ENCODE measurements at places on chromosomes 5 and 9.

DNA sequence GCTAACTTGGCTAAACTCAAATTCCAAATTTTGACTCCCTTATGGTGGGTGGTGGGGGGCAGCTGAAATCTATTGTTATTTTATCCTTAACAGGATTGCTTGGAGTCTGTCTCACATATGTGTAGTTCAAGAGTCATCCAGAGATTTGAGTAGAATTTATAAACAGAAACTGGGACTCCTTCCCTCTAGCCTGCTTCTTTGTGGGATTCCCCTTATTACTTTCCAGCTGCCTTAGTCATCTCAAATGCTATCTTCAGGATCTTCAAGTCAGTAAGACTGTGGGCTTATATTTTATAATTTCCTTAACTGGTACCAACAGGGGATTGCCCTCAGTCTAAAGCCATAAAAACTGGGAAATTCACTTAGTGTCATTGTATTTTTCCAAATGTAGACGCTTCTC, 55.5 kb downstream of the NNT start:
- DNase-seq, result peak; percentile 51

- DNase-seq, result no peak
These were observed 32.5 kb upstream of the SNAPC3 start for GRCh38 chr9:15390201-15390600.

DNA sequence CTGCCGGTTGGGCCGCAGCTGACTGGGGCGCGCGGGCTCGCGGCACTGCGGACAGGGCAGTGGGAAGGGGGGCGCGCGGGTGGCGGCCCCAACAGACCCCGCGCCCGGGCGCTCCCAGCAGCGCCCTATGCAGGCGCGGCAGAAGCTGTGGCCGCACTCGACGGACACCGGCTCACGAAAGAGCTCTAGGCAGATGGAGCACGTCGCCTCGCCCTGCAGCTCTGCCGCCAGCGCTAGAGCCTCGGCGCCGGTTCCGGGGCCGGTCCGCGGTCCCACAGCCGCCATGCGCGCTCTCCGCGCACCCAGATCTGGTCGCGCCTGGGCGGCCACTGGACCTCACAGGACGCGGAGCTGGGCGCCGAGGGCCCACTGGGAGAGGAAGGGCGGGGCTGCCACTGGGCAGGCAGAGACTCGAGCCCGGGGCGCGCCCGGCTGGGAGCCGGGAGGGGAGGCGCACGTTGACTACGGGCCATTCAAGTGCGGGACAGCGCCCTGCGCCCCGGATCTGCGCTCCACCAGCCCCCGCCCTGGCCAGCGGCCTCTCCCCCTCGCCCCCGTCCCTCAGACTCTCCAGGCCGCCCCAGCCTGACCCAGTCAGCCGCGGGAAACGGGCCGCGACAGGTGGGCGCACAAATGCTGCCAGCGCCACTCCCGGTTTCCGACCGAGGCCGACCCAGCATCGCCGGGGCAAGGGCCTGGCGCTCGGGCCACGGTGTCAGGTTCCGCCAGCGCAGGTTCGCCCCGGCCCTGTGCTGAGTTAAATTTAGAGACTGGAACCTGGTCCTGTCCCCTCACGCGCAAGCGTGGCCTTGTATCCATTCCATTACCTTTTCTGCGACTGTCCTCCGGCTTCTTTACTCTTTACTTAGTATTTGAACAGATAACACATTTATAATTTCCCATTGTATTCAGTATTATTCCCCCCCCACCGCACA, at the start of gene TRIM7:
Gene TRIM7, minus strand, starts transcription at position 371 of the 935 bp plus-strand sequence. Its CDS starts 86 bp downstream, at position 285.
- no peak for DNase-seq

DNA sequence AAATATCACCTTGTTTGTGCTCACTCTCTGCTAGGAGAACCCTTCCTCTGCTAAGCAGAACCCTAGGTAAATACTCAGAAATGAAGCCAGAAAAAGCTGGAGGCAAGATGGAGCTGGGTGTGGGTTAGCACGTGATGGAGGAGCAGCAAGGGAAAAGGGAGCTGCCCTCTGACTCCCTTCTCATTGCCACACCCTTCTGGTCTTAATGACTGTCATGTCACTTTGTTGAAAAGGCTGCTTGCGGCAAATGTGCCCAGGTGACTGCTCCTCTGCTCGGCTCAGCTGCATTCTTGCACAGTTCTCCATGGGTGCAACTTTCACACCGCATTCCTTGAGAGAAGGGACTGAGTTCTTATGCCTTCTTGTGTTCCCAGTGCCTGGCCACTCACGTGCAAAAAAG, 36.4 kb upstream of the TBC1D2 start:
- no peak for DNase-seq

GRCh38 chr5:103620851-103621547, 58.4 kb upstream of the NUDT12 start:
- no peak for DNase-seq

DNA sequence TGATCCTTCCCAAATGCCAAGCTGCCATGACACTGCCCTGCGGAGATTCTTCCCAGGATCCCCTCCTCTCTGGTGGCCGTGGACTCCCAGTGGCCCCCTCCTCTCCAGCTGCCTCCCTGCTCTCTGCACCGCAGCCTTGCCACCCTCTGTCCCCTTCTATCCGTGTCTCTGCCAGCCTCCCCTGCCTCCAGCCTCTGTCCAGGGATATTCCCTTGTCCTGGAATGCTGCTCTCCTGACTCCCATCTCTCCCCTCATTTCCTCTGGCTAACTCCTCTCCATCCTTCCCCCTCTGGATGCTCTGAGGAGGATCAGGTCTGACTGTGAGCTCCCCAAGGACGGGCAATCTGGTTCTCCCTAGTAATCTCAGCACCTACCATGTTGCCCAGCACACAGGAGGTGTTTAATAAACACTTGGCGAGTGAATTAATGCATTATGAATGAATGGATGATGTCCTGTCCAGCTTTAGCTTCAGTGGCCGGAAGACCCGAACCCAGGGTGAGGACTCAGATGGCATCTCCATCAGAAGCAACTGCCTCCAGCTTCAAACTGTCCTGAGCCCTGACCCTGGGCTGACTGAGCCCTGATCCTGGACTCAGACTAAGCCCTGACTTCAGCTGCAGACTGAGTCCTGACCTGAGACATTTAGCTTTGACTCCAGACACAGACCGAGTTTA, 7.5 kb upstream of the CRB2 start:
- no peak for DNase-seq

DNA sequence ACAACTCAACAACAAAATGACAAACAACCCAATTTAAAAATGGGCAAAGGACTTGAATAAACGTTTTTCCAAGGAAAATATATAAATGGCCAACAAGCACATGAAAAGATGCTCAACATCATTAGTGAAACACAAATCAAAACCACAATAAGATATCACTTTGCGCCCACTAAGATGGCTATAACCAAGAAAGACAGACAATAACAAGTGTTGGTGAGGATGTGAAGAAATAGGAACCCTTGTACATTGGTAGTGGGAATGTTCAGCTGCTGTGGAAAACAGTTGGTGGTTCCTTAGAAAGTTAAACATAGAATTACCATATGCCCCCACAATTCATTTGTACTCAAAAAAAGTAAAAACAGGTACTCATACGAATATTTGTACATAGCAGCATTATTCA, 39.2 kb upstream of the WDR41 start:
- no peak for DNase-seq

DNA sequence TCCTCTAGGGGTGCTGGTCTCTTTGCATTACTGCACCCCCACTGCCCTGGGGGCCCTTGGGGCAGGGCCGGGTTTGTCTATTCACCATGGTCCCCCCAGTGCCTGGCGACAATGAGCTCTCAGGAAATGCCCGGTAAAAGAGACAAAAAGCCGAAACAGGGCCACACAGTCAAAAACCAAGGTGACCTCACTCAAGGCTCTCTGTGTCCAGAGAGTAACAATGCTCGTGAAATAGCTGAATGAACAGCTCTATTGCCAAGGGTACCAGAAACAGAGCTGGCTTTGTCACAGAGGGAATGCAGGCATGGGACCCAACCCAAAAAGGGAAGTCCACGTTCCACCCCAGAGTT, 16.0 kb downstream of the SH3PXD2B start:
- DNase-seq, result no peak

DNA sequence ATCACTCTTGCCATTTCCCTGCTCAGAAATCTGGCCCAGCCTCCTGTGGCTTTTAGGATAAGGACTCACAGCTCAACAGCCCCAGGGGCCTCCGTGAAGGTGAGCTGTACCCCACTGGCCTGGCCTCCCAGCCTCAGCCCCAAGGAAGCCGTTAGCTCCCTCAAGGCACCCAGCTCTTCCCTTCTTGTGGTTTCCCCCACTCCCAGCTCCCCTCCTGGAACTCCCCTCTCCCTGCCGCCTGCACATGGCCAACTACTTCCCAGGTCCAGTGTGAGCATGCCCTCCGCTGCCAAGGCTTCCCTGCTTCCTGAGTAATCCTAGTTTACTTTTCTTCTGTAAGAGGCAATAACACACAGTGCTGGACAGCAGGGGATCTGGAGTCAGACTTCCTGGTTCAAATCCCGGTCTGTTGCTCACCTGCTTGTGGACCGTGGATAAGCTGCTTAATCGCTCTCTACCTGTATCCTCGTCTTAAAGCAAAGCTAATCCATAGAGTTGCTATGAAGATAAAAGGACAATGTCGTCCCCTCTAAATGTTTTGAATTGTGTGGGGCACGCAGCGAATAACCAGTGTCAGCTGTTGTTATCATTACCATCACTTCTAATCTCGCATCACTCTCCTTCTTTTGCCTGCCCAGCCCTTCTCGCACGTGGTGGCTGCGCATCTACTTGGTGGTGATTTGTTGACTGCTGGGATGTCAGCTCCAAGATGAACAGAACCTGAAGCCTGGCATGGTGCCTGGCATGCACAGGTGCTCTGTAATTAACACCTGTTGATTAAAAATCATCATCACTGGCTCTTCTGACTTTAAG, 86.6 kb downstream of the C5orf15 start:
- no peak for DNase-seq

- DNase-seq, result no peak
These were observed 88.1 kb downstream of the PAX5 start for GRCh38 chr9:36945999-36946398.

DNA sequence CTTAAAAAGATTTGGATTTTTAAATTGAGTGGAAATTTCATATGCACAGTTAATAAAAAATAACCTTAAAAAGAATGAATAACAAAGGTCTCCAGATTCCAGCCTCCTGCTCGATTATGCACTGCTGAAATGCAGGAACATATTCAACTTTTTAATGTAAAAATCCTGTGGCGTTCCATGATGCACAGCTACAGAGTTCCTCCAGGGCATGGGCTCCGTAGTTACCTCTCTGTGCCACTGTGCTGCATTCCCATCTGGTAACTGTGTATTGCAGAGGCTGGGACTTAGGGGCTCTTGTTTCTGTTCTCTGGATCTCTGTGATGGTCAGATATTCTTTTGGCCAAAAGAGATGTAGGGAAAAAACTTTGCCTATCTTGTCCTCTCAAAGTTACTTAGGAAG, 31.5 kb upstream of the EQTN start:
- DNase-seq, result no peak

- peak; percentile 95 for DNase-seq
These were observed 5.9 kb downstream of the DPYSL3 start for GRCh38 chr5:147504011-147504410.

- DNase-seq, result no peak
These were observed 8.4 kb downstream of the FAM163B start for GRCh38 chr9:133600739-133601138.

GRCh38 chr5:5544094-5544663, 121.7 kb downstream of the ICE1 start:
- DNase-seq, result no peak

GRCh38 chr9:136403538-136403914, 3.6 kb upstream of the SNAPC4 start:
- no peak for DNase-seq

DNA sequence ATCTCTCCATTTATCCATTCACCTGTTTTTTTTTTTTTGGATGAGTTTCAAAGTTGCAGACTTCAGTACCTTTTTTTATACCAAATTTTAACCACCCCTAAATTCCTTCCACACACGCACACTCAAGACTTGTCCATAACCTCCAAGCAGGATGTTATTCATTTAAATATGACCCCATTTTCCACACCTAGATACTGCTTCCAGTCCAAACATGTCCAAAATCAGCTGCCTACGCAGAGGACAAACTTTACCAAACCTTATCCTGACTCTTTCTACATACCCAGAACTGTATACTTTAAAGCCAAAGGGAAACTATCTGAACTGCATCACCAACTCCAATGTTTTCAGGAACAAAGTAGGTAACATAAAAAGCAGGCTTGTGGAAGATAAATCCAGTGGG, 36.0 kb upstream of the FYB1 start:
- DNase-seq, result no peak

DNA sequence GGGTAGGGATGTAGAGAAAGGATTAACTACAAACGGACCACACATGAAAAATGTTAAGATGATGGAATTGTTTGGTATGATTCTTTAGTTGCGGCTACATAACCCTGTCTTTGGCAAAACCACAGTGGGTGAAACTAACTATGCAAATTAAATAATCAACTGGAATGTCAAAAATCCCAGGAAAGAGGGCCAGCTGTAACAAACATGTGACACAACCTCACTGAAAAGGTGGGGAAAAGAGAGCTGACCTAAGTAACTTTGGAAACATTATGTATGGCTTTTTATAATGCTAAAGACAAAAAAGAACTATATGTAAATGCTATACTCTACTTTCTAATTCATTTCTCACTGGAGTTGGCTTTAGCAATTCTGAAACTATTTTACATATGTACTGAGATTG, 252.0 kb downstream of the MRPS30 start:
- DNase-seq, result no peak

DNA sequence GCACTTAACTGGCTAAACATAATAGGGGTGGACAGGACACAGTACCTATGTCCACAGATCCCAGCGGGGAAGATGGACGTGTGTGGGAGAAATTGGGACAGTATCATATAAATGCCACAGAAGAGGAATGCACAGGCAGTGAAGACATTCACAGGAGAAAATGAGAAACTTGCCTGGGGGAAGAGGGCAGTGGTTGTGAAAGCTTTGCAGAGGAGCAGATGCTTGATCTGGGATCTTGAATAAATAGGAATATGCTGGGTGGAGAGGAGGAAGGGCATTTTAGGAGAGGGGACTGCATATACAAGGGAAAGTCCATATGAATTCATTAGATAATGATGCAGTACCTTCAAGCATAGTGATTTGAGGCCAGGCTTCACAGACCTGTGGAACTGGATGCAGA, 13.6 kb downstream of the TMEM268 start:
- DNase-seq, result no peak

- DNase-seq, result no peak
These were observed 717.9 kb upstream of the ADAMTS16 start for GRCh38 chr5:4422247-4422646.

DNA sequence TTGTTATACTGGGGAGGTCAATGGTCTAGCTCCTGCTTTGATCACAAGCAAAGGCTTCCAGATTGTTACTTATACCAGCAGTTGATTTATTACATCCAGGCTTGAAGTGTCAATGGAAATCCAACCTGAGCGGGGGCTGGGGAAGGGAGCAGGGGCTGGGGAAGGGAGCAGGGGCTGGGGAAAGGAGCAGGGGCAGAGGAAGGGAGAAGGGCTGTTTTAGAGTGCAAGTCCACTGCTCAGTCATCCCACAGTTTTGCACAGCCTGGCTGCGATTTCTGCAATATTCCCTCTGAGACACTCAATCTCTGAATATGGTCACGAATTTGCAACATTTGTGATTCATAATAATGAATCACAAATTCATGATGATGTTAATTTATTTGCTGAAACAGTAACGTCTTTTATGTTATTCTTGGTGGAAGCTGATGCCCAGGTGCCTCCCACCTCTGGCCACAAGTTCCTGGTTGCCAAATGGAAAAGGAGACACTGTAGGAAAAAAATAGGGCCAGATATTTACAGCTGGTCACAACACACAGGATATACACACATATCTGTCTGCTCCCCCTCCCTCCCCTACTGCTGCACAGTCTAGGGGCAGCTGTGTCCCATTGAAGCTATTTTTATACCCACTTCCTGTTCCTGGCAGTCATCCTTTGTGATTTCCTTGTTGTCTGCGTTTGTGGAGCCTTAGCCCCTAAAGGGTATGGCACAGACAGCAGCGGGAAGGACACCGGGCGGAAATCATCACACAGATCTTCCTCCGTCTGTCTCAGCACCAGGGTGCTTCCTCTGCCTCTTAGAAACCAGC, 325.1 kb downstream of the GADD45G start:
- peak; percentile 78 for DNase-seq

Measured in fibroblast of skin of right biceps (primary cell).